SHP77 treated with DMSO at 0.1 percent for 48 hours (cell line): ENCODE measurements at places on chromosomes 3 and 15.

DNA sequence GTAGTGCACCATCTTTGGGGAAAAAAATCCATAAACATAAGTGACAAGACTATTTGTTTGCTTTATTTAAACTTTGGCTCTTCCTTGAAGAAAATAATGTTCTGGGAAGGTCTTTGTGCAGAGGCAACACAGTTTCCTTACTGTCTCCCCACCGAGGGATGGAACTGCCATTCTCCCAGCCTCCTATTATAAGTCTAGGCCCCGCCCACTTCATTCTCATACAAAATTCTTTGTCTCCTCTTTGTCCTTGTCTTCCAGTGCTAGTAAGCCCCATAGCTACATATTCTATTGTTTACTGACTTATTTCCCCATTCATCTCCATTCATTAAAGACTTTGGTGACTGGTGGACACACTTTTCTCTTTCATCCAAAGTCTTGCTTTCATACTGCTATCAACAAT is 316.5 kb upstream of the ROBO2 start:
- no peak for DNase-seq

DNA sequence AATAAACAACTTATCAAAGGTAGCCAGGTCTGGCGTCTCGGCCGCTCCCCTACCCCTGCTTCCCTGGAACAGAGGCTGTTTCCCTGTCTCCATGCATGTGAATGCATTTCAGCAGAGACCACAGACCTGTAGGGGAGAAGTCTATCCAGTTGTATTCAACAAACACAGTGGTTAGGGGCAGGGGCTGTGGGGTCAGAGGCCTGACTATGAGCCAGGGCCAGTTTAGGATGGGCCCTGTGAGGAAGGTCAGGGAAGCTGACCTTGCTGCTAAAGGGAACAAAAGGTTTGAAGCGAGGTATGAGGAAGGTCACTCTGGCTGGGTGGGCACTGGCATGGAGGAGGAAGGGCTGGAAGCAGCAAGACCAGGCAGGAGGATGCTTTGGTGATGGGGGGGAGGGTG is 184.6 kb downstream of the XXYLT1 start:
- DNase-seq: no peak

- no peak for DNase-seq
Measured at GRCh38 chr3:60125686-60126085, 1075.9 kb upstream of the CFAP20DC start.

GRCh38 chr15:80026310-80026709 is 33.2 kb upstream of the ZFAND6 start:
- no peak for DNase-seq

DNA sequence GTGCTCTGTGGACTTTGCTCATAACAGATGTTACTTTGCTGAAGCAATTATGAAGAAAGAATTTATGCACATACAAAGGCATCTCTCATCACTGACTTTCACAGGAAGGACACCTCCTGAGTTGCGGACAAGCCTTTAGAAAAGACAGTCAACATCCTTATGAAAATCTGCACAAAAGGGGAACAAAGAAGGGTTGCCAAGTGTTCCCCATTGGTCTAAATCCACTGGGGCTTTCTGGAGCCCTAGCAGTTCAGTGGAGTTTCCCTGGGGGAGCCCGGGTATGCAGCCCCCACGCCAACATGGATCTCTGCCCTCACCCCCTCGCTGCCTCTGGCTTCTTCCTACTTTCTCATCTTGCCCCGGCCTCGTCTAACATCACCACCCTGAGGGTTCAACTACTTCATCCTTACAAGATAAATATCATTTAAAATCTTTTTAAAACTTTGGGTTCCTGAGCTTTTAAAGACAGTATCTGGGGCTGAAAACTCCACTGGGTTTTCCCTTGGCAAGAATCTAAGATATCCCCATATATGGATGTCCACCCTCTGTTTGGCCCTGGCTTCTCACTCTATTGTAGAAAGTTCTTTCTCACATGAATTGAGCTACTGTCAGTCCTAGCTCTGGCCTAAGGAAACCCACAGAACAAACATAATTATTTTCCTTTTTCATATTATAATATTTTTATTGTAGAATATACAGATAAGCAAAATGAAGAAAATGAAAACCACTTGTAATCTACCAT is 207.9 kb upstream of the RGMA start:
- no peak for DNase-seq

- DNase-seq: no peak
Measured at GRCh38 chr3:732326-732928, 360.4 kb upstream of the CNTN6 start.

DNA sequence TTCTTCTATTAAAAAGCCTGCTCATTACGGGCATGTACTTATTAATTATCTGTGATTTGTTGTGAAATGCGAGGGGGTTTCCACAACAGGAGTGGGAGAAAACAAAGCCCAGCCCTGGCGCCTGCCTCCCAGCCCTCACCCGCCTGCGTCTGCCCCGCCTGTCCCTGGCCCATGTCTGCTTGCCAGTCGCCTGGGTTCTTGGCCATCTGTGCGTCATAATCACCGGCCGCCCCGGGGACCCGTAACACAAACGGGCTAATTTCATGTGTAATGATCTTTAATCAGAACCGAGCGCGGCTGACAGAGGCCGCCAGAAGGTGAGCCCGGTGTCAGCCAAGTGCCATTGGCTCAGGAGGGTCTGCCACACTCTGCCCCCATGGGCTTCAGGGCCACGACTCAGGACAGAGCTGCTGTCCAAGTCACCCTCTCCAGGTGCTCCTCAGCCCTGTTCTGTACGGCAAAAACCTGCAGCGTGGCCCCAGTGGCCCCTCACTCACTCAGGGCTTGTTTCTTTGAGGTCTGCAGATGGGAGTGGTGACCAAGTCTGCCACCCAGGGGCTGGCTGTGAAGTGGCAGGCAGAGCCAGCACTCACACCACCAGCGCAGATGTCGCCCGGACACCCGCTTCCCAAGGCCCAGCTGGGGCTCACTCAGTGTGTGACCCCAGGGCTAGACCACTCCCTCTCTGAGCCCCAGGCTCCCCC is 28.8 kb upstream of the TMEM115 start:
- no peak for DNase-seq

- DNase-seq: no peak
Measured at GRCh38 chr15:51302480-51302879, 35.9 kb downstream of the CYP19A1 start.

DNA sequence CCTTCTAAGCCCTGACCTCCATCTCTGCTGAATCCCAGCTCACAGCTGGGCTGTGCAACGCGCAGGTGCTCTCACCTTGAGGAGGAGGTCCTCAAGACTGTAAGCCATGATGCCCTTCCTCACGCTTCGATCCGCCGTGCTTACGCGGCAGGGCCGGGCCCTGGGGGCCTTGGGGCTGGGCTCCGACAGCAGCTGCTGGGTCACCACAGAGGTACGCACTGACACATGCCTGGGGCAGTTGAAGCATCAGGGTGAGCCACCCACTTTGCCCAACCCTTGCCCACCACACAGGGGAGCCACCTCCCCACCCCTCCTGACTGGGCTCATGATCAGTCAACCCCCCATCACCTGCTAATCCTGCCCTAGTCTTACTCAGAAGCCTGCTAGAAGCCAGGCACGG is 3.1 kb downstream of the CIDEC start:
- no peak for DNase-seq

GRCh38 chr3:129503471-129504291 is 24.8 kb upstream of the RHO start:
- no peak for DNase-seq

DNA sequence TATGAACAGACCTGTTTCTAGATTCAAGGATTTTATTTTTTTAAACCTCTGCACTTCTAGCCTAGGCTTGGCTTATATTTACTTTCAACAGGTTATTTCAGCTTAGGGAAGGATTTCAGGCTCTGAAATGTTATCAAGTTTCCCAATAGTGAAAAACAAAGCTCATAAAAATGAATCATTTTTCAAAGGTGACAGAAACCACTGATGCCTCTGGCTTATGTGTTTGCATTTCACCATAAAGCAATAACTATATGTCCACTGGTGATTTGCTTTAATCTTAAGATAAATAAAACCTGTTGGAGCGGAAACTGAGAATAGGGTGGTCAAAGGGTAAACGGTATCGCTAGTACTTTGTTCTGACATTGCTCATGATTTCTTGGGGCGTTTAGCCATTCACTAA is 141.2 kb upstream of the LRIG1 start:
- peak; percentile 81 for DNase-seq

DNA sequence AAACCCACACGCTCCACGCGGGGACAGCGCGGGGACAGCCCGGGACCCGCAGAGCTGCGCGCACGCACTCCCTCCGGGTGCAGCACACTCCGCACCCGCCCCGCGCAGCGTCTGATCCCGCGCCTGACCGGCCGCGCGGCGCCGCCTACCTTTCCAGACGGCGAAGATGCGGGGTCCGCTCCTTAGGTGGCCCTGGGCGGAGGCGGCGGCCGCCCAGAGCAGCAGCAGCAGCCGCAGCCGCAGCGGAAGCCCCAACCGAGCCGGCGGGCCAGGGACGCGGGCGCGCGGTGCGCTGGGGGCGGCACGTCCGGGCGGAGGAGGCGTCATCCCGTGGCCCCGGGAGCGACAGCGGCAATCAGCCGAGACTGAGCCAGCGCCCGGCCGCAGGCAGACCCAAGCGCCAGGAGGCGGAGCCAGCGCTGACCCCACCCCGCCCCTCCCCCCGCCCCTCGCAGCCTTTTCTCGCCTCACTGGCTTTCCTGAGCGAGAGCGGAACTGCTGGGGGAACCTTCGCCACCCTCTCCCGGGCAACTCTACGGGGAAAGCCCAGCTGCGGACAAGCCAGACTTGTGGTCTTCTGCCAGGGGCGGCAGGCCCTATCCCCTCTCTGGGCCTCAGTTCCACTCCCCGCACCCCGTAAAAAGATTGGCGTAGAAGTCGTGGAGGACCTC is at the start of gene SEMA7A:
Gene SEMA7A, minus strand, starts transcription at position 367 of the 671 bp plus-strand sequence. Its CDS starts 40 bp downstream, at position 327.
- peak; percentile 21 for DNase-seq

- DNase-seq: peak; percentile 11
Measured at GRCh38 chr3:10950476-10951294, 41.9 kb upstream of the SLC6A1 start.

- DNase-seq: no peak
Measured at GRCh38 chr15:95799286-95800200, 531.0 kb upstream of the NR2F2 start.

DNA sequence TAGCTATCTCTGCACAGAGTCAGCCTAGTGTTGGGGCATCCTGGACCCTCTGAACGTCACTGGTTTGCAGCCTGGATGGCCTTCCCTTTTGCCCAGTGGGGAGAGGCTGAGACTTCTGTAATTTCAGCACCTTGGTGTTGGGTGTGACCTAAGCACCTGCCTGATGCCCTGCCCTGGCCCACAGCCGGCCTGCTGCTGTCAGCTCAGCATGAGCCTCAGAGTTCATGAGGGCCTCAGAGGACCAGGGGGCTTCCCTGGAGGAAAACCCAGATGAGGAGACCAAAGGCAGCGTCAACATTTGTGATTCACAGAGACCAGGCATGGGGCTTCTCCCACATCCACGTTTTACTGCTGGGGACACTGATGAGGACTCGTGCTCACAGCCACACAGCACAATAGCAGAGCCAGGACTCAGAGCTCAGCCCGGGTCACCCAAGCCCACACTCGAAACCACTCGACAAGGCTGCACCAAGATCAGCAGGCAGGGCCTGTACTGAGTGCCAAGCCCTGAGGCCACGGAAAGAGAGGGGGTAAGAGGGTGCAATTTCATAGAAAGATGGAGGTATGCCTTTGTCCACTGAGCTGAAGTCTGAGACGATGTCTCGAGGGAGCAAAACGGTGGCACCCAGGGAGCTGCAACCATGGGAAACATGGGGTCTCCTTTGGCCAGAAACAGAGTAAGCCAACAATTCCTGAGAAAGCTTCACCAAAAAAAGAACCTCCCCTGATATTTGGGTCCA is 9.9 kb upstream of the GP9 start:
- DNase-seq: no peak

GRCh38 chr15:95922431-95922830 is 408.1 kb upstream of the NR2F2 start:
- no peak for DNase-seq
